ENCODE measurements at places on chromosomes 1 and 21.

- no peak for DNase-seq
These were observed 82.2 kb downstream of the RIPK4 start for GRCh38 chr21:41684381-41685245.

DNA sequence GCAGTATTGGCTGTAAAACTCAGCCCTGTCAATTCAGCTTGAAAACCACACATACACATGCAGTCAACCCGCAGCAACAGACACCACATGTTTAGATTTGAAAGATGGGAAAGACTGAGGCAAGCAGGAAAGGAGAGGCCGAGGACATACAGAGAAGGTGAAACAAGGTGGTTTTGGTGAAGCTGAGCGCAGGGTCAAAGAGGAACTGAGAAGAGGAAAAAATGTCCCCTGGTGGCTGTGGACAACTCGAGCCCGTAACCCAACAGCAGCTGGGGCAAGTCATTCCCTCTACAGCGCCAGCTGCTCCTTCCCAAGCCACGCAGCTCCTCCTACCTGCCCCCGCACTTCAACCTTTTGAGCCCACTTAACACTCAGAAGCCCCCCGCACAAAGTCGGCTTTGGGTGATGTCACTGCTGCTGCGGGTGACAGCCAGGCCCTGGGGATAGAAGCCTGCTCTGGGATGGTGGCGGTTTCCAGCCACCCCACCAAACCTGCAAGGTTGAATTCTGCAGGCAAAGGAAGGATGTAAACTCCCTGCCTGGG, 63.0 kb downstream of the KCNN3 start:
- DNase-seq = no peak

GRCh38 chr1:228405200-228405978, 1.2 kb downstream of the TRIM11 start:
- DNase-seq = peak; percentile 43

- no peak for DNase-seq
These were observed 326.8 kb downstream of the HHAT start for GRCh38 chr1:210655511-210655910.

GRCh38 chr1:17485281-17485680, 45.8 kb upstream of the RCC2 start:
- DNase-seq = no peak
